ENCODE measurements at places on chromosomes 4 and X.

DNA sequence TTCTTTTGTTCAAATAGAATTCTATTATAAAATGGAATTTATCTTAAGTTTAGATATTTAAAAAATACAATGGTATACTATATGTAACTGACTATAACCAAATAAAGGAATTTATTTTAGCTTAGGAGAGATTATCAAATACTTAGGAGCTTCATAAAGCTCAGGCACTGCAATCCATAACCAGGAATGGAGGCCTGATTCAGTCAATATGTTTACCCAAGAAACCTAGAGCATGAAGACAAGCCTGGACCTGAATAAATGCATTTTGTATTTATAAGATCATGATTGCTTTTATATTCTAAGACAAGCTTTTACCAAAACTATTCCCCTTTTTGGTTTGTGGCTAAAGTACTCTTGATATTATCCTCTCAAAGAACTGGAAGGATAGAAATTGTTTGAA lies 742.6 kb downstream of the FAT4 start:
- DNase-seq, result no peak
- H3K27me3 ChIP-seq, result no peaks in the 10 kb centered on the region
- H3K36me3 ChIP-seq, result no peaks in the 10 kb centered on the region

- H3K27me3 ChIP-seq, result peaks cover 59% of the 10 kb centered on the region
- no peaks in the 10 kb centered on the region for H3K4me1 ChIP-seq
- H3K4me3 ChIP-seq, result no peak within 1 kb of the TSS
Observed at GRCh38 chrX:11665168-11666111, at the start of gene ARHGAP6. Gene ARHGAP6, minus strand, starts transcription at chrX:11665920. Its CDS starts 1,092 bp downstream, at chrX:11664828.

GRCh38 chr4:120636120-120636630 lies 286.4 kb downstream of the PRDM5 start:
- H3K36me3 ChIP-seq, result no peaks in the 10 kb centered on the region
- DNase-seq, result no peak
- no peak overlapping the region for H3K4me3 ChIP-seq
- H3K27me3 ChIP-seq, result no peaks in the 10 kb centered on the region

GRCh38 chr4:112225157-112225556 lies 6.4 kb upstream of the AP1AR start:
- no peak for DNase-seq
- H3K27ac ChIP-seq, result no peak overlapping the region
- peaks cover 10% of the 10 kb centered on the region for H3K4me1 ChIP-seq
- H3K4me3 ChIP-seq, result no peak overlapping the region
- no peaks in the 10 kb centered on the region for H3K36me3 ChIP-seq

DNA sequence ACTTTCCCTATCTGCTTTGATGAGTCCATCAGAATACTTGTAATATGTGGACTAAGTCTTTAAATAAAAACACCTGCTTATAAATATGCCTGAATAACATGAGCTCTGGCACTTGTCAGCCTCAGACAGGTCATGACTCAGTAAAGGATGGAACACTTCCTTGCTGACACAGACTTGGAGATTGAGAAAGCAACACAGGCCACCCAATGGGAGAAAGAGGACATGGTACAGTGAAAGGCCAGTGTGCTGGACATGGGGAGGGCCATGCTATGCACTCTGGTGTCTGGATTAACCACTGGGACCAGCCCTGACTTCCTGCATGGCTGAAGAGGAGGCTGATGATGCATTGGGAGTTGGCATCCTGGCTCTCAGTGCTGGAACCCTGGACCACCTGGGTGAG lies 149.5 kb downstream of the DHRSX start:
- no peaks in the 10 kb centered on the region for H3K4me1 ChIP-seq
- H3K36me3 ChIP-seq, result peaks cover 12% of the 10 kb centered on the region
- no peak overlapping the region for H3K4me3 ChIP-seq
- DNase-seq, result no peak
- H3K27ac ChIP-seq, result no peak overlapping the region

- no peak overlapping the region for H3K27ac ChIP-seq
- DNase-seq, result no peak
- no peaks in the 10 kb centered on the region for H3K4me1 ChIP-seq
- no peaks in the 10 kb centered on the region for H3K36me3 ChIP-seq
- H3K27me3 ChIP-seq, result no peaks in the 10 kb centered on the region
Observed at GRCh38 chrX:143536176-143536575, 18.9 kb upstream of the SPANXN3 start.

DNA sequence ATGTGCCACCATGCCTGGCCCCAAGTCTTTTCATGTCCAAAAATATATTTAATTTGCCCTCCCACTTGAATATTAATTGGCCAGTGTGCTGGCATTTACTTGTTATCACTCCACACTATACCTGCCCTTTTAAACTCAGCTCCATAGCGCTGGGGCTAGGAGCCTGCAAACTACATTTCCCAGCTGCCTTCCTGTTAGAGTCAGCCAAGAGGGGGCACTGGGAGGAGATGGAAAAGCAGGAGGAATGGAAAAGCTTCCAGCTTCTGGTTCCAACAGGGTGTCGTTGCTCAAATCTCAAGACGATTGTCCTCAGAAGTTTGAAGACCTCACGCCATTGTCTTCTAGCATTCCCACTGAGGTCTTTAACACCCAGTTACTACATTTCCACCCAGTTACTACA lies 315.5 kb downstream of the BCOR start:
- H3K4me3 ChIP-seq, result no peak overlapping the region
- no peak overlapping the region for H3K27ac ChIP-seq
- H3K36me3 ChIP-seq, result peaks cover 8% of the 10 kb centered on the region
- no peaks in the 10 kb centered on the region for H3K27me3 ChIP-seq

- peaks cover 3% of the 10 kb centered on the region for H3K4me1 ChIP-seq
- H3K4me3 ChIP-seq, result no peak overlapping the region
- no peaks in the 10 kb centered on the region for H3K36me3 ChIP-seq
- no peaks in the 10 kb centered on the region for H3K27me3 ChIP-seq
- peak; percentile 15 for DNase-seq
Observed at GRCh38 chrX:150200820-150201287, 162.3 kb upstream of the MAMLD1 start.

DNA sequence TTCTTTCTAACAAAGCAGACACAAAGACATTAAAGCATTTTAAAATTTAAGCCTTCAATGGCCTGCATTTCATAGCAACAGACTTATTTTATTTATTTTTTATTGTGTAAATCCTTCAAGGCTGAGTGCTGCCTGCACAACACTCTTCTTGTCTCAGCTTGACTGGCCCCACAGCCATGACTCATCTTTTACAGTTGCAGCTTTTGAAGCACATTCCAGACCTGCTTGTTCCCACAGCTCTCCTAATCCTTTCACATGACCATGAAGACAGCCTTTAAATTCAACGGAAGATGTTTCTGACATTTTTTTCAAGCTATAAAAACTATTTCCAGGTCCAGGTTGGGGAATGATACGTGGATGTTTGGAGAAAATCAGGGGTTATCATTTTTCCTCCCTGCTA lies 276.9 kb upstream of the TACR3 start:
- no peak overlapping the region for H3K27ac ChIP-seq
- no peaks in the 10 kb centered on the region for H3K27me3 ChIP-seq
- no peaks in the 10 kb centered on the region for H3K36me3 ChIP-seq
- no peak overlapping the region for H3K4me3 ChIP-seq
- no peaks in the 10 kb centered on the region for H3K4me1 ChIP-seq

- no peak overlapping the region for H3K4me3 ChIP-seq
- no peaks in the 10 kb centered on the region for H3K4me1 ChIP-seq
- H3K27me3 ChIP-seq, result peaks cover 6% of the 10 kb centered on the region
- DNase-seq, result no peak
- no peak overlapping the region for H3K27ac ChIP-seq
Observed at GRCh38 chr4:55744369-55744768, 75.2 kb upstream of the EXOC1L start.

DNA sequence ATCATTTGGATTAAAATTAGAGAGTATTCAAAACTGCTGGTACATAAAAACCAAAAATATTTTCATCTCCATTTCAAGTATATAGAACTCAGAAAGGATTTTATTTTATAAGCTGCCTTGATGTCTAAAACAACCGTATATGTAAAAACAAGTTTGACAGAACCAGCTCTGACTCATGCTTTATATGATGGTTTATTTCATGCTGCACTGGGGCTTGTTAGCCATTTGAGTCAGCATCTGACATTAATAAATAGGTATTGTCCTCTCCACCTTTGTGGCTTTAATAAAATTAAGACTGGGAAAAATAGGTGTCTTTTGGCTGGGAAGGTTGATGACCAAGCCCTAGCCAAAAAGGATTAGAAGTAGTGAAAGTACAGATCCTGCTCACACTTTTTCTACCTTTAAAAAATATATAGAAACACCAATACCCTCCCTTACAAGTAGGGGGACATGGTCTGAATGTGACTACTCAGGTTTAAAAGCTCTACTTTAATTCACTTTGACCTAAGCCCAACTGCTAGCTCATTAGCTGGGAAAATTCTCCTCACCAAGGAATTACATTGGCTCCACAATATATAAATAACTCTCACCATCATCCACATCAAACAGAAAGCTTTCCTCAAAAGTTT lies 228.1 kb downstream of the ADAMTS3 start:
- H3K27ac ChIP-seq, result no peak overlapping the region
- H3K4me3 ChIP-seq, result no peak overlapping the region
- H3K4me1 ChIP-seq, result no peaks in the 10 kb centered on the region
- no peaks in the 10 kb centered on the region for H3K27me3 ChIP-seq

- no peaks in the 10 kb centered on the region for H3K4me1 ChIP-seq
- H3K27ac ChIP-seq, result no peak overlapping the region
- H3K36me3 ChIP-seq, result no peaks in the 10 kb centered on the region
- H3K4me3 ChIP-seq, result no peak overlapping the region
- no peaks in the 10 kb centered on the region for H3K27me3 ChIP-seq
Observed at GRCh38 chrX:11944501-11944900, 186.5 kb downstream of the MSL3 start.

DNA sequence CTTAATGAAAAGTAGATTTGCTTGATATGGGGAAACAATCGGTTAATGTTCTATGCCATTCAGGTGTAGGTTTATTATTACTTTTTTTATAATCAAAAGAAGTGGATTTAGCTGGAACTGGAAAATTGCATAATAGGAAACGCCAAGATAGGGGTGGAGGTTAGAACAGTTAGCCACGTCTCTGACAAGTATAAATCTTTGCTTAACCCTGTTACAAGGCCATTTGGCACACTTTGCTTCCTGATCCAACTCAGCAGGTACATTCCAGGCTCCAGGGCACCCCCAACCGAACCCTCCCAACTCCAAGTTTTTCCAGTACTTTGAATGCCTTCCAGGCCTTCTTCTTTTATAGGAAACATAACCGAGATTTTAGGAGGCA lies 50.6 kb upstream of the ACSL4 start:
- DNase-seq, result no peak
- H3K27me3 ChIP-seq, result no peaks in the 10 kb centered on the region
- H3K4me1 ChIP-seq, result peaks cover 10% of the 10 kb centered on the region
- no peak overlapping the region for H3K4me3 ChIP-seq
- no peaks in the 10 kb centered on the region for H3K36me3 ChIP-seq

DNA sequence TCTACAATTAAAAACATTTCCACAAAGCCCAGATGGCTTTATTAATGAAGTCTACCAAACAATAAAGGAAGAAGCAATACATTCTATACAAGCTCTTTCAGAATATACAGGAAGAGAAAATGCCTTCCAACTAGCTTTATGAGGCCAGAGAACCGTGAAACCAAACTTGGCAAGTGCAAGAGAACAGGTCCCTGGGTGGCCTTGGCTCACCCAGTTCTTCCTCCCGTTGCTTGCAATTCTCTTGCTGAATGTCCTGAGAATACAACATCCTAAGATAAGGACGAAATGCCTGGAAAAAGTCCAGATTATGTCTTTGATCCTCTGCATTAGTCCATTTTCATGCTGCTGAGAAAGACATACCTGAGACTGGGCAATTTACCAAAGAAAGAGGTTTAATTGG lies 204.9 kb downstream of the MAD2L1 start:
- H3K27me3 ChIP-seq, result no peaks in the 10 kb centered on the region
- no peaks in the 10 kb centered on the region for H3K36me3 ChIP-seq
- H3K4me3 ChIP-seq, result no peak overlapping the region
- no peak overlapping the region for H3K27ac ChIP-seq
- DNase-seq, result no peak
- no peaks in the 10 kb centered on the region for H3K4me1 ChIP-seq

- no peak overlapping the region for H3K27ac ChIP-seq
- no peak for DNase-seq
- H3K27me3 ChIP-seq, result no peaks in the 10 kb centered on the region
- H3K36me3 ChIP-seq, result no peaks in the 10 kb centered on the region
- H3K4me1 ChIP-seq, result peaks cover 5% of the 10 kb centered on the region
Observed at GRCh38 chrX:45445745-45446412, 245.2 kb upstream of the DIPK2B start.

GRCh38 chrX:151753313-151754046 lies 18.9 kb downstream of the CNGA2 start:
- no peaks in the 10 kb centered on the region for H3K36me3 ChIP-seq
- no peak overlapping the region for H3K4me3 ChIP-seq
- H3K27me3 ChIP-seq, result no peaks in the 10 kb centered on the region
- H3K27ac ChIP-seq, result no peak overlapping the region

DNA sequence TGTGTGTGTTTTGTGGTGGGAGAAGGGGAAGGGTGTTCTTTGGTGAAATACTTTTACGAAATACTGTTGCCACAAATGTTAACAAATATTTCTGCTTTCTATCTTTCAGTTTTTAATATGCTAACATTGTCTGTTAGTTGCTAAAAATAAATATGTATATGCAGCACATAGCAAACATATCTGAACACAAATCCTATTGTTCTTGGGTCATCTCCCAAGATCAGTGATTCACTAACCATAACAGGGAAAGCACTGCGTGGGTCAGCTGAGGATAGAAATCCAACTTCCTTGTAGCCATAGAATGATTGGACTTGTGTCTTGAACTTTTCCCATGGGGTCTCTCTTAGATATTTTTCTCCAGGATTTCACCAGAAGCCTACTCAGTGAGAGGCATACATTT lies 250.3 kb upstream of the FAM47A start:
- no peaks in the 10 kb centered on the region for H3K4me1 ChIP-seq
- H3K4me3 ChIP-seq, result no peak overlapping the region
- no peak overlapping the region for H3K27ac ChIP-seq
- DNase-seq, result no peak
- no peaks in the 10 kb centered on the region for H3K36me3 ChIP-seq

- no peak for DNase-seq
- no peaks in the 10 kb centered on the region for H3K27me3 ChIP-seq
Observed at GRCh38 chrX:7637066-7637465, 205.9 kb upstream of the VCX start.
